Gastroesophageal sphincter (tissue), 4 donors: ENCODE measurements at places on chromosomes 2 and 18.

GRCh38 chr2:161116509-161116908, 43.7 kb upstream of the TANK start:
- ATAC-seq = no peak

GRCh38 chr2:3661149-3661660, 3.2 kb downstream of the ALLC start:
- ATAC-seq = no peak

DNA sequence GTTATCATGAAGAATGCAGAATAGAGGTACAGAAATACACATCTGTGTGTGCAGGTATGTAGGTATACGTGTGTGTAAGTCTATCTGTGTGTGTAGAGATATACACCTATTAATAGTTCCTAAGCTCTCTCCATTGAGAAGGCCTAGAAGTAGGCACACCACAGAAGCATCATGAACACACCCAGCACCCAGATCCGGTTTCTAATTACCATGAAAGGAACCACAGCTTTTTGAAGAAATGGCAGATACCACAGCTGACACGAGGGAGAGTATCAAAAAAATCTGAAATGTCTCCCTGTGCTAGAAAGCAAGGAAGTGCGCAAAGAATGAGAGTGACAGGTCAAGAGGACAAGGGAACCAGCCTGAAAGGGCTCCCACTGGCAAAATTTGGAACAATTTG, 27.7 kb upstream of the AP1S3 start:
- ATAC-seq = no peak

DNA sequence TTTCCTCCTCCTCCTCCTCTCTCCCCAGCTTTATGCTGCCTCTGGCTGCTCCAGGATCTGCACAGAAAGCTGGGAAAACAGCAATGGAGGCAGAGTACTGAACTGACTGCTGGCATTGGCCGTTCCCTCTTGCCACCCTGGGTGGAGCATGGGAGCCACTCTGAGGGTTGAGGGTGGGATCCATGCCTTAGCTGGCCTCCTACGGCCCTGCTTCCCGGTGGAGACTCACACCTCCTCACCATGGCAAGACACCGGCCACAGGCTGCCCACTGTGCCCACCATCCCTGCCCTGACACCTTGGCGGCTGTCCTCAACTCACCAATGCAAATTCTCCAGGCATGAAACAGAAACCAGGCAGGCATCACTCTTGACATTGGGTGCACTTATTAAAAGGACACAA, 832.3 kb upstream of the ID2 start:
- ATAC-seq = no peak
